Activated T-cell treated with anti-CD3 and anti-CD28 coated beads for 1 hour (primary cell): ENCODE measurements at places on chromosomes 4 and X.

- DNase-seq, result no peak
Observed at GRCh38 chr4:151743128-151743854, 17.5 kb downstream of the GATB start.

GRCh38 chrX:6941041-6941440 lies 206.5 kb upstream of the STS start:
- no peak for DNase-seq

DNA sequence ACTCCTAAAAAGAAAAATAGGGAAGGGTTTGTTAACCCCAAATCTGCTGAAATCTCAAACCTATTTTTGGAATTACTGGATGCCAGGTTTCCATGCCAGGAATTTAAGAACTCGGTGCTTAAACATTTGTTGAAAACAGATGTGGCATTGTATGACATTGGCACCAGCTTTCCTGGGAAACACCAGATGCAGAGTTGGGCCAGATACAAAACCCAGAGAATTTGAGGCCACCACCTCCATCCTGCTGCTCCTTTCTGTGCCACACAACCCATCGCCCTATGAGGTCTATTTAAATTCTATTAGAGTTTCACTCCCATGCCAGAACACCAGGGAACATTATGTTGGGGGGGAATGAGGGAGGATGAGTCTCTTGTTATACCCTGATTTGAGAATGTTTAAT lies 71.7 kb downstream of the ARAP2 start:
- no peak for DNase-seq

GRCh38 chr4:26141051-26141721 lies 179.6 kb upstream of the RBPJ start:
- DNase-seq, result no peak

GRCh38 chr4:86302251-86302650 lies 57.6 kb downstream of the MAPK10 start:
- DNase-seq, result no peak

DNA sequence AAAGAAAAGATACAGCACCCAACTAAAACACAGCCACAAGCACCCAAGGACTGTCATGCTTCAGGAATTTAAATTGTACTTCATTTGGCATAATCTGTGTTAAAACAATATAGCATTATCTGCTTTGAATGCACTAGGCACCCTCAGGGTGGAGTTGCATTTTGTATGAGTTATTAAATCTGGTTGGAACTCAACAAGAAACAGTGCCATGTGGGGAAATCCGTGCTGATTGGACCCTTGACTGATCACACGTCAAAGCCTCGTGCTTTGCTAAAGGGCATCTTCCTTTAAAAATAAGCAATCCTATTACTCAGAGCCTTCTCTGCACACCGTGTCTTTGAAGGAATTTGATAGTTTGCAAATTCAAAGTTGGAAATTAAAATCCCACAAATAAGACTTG lies 35.4 kb downstream of the IGFBP7 start:
- DNase-seq, result no peak

DNA sequence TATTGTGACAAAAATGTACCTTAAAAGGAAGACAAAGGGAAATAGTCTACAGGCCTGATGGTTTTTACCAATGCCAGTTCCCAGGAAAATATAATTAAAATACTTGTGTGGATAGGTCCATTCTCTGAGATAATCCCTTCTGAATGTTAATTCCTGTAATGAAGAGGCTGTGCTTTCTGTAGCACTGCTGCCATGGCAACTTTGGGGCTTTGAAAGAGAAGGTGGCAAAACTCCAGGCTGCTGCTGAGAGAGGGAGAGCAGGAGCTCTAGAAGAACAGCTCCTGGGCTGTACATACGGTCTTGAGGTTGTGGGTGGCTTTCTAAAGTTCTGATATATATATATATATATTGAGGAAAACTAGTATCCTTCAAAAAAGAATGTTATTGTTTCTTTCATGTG lies 125.4 kb downstream of the PDLIM5 start:
- no peak for DNase-seq

DNA sequence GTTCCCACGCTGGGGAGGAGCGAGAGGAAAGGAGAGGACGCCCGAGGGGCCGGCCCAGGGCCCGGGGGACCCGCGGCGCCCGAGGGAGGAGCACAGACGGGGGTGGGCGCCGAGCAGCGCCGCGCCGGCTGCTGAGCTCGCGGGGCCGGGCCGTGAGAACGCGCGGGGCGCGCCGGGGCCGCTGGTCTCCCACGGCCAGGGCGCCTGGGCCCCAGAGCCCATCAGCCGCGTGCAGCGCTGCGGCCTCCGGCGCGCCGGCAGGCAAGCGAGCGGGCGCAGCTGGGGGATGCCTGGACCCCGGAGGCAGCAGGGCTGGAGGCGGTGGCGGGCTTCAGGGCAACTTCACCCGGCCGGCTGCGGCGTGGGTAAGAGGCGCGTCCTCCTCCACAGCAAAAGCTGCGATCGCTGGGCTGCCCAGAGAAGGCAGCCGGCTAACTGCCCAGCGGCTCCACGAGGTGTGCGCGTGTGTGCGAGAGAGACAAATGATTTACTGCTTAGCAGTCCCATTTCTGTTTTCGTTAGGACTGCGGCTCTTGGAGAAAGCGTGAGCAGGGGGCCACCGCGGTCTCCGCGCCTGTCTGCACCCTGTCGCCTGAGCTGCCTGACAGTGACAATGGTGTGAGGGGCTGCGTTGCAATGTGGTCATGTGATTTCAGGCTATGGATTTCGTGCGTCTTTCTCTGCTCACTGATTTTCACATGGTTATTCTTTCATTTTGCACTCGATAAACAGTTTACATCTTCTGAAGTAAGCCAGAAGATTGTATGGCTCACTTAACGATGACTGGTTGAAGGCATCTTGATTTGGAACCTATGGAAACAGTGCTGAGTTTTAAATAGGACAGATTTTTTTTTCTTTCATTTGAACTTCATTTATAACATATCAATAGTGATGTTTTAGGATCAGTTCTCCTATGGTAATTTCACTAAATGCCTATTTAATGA lies 1.2 kb downstream of the GUCY1A1 start:
- no peak for DNase-seq

GRCh38 chr4:123599061-123599919 lies 202.7 kb downstream of the SPRY1 start:
- DNase-seq, result no peak

DNA sequence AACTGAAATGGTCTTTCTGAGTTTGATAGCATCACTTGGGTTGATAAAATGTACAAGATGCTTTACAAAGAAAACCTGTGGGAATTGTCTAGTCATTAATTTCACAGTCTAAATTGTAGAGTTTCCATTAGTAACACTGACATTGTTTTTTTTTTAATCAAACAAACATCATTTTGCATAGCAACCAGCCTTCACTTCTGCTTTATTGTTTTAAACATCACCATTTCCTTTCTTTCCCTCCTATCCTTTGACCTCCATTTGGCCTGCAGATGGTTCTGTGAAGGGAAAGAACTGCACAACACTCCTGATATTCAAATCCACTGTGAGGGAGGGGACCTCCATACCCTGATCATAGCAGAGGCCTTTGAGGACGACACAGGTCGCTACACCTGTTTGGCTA lies 171.1 kb downstream of the PALLD start:
- no peak for DNase-seq

DNA sequence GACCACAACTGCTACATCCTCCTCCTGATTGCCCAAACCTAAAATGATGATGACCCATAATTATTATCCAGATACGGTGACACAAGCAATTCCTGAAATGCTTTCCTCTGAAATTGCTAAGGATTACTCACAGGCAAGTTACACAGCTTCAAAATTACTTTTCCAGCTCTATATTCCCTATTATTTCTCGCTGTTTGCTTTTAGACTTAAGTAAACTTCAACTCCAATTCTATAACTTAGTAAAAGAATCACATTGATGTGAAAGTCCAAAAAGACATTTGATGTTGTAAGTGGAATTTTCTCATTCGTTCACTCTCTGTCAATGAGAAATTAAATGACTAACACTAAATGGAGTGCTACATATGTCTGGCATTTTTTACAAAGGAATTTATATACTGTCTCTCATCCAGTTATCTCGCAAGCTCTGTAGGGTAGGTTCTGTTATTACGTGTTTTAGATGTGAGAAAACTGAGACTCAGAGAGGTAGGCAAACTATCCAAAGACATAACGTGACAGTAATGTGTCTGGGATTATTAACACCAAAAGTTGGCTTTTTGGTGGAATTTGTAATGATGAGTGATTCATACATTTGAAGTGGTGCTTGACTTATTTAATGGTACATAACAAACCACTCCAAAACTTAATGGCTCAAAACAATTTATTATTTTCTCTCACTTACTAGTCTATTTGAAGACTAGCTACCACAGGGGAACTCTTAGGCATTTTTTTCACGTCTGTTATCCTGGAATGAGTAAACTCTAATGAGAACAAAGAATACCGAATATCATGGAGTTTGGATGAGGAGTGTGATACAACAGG lies 31.5 kb downstream of the PALLD start:
- no peak for DNase-seq

DNA sequence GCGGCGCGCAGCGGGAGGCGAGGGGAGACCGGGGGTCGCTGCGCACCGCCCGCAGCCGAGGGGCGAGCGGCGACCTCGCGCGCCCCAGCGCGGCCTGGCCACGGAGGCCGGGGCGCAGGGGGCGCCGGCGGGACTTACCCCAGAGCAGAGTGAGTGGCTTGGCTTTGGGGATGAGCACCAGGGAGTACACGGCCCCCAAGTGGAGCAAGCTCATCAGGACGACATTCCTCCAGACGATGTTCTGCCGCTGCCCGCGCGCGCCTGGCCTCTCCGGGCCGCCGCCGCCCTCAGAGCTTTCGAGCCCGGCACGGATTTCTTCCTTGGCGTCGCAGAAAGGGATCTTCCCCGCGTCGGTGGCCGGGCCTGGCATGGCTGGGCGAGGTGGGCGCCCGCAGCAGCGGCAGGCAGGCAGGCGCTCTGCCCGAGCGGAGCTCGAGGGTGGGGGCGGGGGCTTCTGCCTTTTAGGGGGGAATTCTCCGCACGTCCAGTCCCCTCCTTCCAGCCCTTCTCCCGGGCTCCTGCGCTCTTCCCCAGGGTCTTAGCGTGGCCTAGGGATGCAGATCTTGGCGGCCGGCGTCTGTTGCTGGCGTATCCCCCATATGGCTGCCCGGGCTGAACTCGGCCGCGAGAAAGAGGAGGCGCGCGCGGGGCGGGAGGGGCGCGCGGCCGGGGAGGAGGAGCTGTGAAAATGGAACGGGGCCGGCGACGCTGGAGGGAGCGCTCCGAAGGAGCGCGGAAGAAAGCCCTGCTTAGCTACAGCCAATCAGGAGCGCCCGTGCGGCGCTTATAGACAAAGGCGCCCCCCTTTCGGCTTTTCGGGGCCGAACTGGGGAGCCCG lies at the start of gene SCD5:
SCD5 (minus strand) TSS at position 629 of the 838 bp plus-strand sequence; CDS start at position 370, 259 bp downstream.
- peak; percentile 32 for DNase-seq

GRCh38 chrX:53071064-53071463 lies 11.1 kb upstream of the TSPYL2 start:
- DNase-seq, result no peak

DNA sequence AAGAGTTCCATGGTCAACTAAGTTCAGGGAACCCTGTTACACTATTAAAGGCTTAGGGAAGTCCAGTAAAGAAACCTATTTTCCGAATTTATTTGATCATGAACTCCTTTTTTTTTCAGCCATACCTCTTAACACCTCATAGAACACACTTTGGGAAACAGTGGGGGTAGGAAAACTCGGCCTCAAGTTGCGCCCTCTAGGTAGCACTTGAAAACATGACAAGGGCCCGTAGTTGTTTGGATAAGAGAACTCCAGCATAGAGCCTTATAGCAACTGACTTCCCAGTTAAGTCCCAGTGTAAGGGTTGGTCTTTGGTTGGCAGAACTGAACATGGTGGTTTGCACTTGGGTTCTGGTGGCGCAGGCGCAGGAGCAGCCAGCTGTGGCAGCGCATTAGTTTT lies 14.4 kb downstream of the OGT start:
- no peak for DNase-seq

DNA sequence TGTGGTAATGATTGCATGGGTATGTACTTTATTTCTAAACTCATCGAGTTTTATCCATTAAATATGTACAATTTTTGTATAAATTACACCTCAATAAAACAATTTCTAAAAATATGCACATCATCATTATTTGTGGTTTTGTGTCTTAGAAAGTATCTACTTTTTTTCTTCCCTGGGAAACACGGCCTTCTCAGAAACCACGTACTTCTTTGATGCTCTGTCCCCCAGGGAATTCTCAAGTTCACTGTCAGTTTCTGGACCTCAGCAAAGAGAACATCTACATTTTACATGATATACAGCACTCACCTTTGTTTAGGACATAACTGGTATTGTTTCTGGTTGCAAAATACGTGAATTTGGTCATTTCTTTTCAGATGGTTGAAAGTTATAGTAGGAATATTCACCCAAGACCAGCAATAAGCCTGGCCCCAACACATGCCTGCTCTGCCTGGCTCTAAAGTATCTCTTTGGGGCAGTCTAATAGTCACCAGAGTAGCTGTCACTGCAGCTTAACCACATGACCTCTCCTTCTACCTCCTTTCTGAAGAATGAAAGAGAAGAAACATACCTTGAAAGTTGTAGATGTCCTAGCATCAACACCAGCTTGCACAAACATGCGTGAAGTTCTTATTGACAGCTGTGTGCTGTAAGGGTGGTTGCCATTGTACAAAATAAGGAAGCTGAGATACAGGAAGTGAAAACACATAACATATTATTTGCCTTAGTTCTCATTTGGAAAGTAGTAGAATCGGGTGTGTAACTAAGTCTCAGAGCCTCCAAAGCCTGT lies 48.4 kb upstream of the SPANXN4 start:
- no peak for DNase-seq

DNA sequence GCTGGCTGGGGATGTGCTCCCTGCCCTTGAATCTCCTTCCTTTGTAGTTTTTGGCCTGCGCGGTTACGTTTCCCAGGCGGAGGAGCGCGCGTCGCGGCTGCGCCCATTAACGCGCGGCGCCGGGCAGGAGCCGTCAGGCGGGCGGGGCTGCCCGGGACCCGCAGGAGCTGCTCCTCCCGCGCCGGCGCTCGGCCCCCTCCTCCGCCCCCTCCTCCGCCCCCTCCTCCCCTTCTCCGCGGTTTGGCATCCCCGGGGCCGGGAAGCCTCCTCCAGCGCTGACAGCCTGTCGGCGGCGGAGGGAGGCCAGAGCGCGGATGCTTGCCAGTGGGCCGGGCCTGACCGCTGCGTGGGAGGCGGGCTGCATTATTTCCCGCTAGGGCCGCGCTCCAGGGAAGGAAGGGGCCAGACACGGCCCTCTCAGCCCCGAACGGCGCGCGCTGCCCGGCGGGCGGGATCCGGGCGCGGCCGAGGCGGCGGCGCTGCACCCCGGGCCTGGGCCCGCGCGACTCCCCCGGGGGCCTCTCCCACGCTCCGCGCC lies at the start of gene DCLK2:
DCLK2 (plus strand) TSS at position 405 of the 538 bp plus-strand sequence. CDS start 583 bp downstream, outside the sequence.
- no peak for DNase-seq

- no peak for DNase-seq
Observed at GRCh38 chrX:10828640-10829039, 208.3 kb upstream of the MID1 start.
